ENCODE measurements at places on chromosomes 4 and X.

GRCh38 chrX:30888526-30889146 lies 418 bp downstream of the TAB3 start:
- H3K36me3 ChIP-seq = no peaks in the 10 kb centered on the region
- H3K4me3 ChIP-seq = peak overlapping the region; percentile 89
- peak overlapping the region; percentile 71 for H3K27ac ChIP-seq
- no peak for DNase-seq

GRCh38 chr4:15012017-15012788 lies 9.9 kb downstream of the CPEB2 start:
- H3K4me3 ChIP-seq = no peak overlapping the region
- peaks cover 10% of the 10 kb centered on the region for H3K36me3 ChIP-seq
- no peak overlapping the region for H3K27ac ChIP-seq

- H3K27me3 ChIP-seq = peaks cover 20% of the 10 kb centered on the region
- no peak for DNase-seq
- no peaks in the 10 kb centered on the region for H3K4me1 ChIP-seq
- no peak overlapping the region for H3K4me3 ChIP-seq
- no peak overlapping the region for H3K27ac ChIP-seq
Observed at GRCh38 chr4:188146618-188147017, 7.4 kb downstream of the TRIML1 start.

DNA sequence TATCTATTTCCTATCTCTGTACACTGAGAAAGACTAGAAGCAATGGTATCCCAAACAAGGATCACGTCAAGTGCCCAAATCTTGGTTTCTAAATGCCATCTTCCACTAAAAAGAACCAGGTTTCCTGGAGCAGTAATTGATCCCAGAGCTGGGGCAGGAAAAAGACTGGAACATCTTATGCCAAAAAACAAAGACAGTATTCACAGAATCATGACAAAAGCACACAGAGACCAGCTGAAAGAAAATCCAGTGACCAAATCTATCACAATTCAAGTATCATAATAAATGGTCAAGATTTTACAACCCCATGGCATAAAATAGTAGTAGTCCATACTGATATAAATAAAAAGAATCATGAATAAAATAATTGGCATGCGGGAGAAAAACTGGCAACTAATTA lies 44.9 kb downstream of the CENPC start:
- no peaks in the 10 kb centered on the region for H3K4me1 ChIP-seq
- DNase-seq = no peak
- H3K27ac ChIP-seq = no peak overlapping the region
- H3K4me3 ChIP-seq = no peak overlapping the region

DNA sequence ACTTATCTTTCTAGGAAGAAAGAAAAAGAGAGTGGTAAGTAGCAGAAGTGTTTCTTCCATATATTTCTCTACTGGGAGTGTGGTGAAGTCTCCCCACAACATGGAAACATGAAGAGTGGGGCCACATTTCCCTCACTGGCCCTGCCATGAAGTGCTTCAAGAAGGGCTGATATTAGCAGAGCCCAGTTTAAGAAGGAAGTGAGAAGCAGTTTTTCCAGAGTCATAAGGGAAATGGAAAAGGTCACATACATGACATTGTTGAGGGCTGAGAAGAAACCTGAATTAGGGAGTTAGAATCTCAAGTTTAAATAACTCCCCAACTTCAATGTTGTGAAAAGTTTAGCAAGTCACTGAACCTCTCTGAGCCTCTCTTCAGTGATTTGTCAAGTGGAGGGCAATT lies 171.9 kb upstream of the RBPJ start:
- no peaks in the 10 kb centered on the region for H3K4me1 ChIP-seq
- H3K36me3 ChIP-seq = no peaks in the 10 kb centered on the region
- no peaks in the 10 kb centered on the region for H3K27me3 ChIP-seq
- no peak overlapping the region for H3K4me3 ChIP-seq
- no peak overlapping the region for H3K27ac ChIP-seq

- no peaks in the 10 kb centered on the region for H3K36me3 ChIP-seq
- DNase-seq = no peak
- H3K4me1 ChIP-seq = peaks cover 15% of the 10 kb centered on the region
- no peaks in the 10 kb centered on the region for H3K27me3 ChIP-seq
Observed at GRCh38 chr4:121791481-121791880, 9.6 kb upstream of the EXOSC9 start.

DNA sequence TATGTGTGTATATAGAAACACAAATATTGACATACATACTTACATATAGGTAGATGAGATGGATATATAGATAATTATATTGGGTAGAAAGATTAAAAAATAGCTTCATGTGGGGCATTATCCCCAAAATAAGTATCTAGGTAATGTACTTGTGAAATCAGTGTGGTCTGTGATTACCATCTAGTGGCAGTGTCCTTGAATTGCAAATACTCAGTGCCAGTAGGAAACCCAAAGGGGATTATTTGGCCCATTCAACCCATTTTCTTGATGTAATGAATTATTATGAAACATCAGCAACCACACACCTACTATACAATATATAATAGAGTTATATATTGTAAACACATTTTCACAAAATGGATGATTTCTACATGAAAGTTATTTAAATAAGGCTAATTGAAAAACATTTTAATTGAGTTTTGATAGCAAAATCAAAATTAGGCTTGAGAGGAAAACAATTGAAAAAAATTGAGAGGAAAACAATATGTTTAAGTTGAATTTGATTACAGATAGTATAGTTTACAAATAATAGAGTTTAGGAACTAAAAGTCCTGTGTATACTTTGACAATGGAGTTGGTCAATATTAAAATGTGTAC lies 389.4 kb downstream of the GALNTL6 start:
- no peak overlapping the region for H3K4me3 ChIP-seq
- H3K27ac ChIP-seq = no peak overlapping the region
- no peaks in the 10 kb centered on the region for H3K4me1 ChIP-seq
- no peaks in the 10 kb centered on the region for H3K27me3 ChIP-seq
- no peaks in the 10 kb centered on the region for H3K36me3 ChIP-seq
- no peak for DNase-seq

GRCh38 chr4:113212613-113213012 lies 163.2 kb downstream of the ANK2 start:
- no peak for DNase-seq
- no peaks in the 10 kb centered on the region for H3K27me3 ChIP-seq
- no peak overlapping the region for H3K27ac ChIP-seq

- H3K27ac ChIP-seq = no peak overlapping the region
- H3K4me1 ChIP-seq = peaks cover 11% of the 10 kb centered on the region
- H3K36me3 ChIP-seq = peaks cover 21% of the 10 kb centered on the region
- no peaks in the 10 kb centered on the region for H3K27me3 ChIP-seq
- H3K4me3 ChIP-seq = no peak overlapping the region
- no peak for DNase-seq
Observed at GRCh38 chr4:7801001-7801400, 138.7 kb downstream of the AFAP1 start.

DNA sequence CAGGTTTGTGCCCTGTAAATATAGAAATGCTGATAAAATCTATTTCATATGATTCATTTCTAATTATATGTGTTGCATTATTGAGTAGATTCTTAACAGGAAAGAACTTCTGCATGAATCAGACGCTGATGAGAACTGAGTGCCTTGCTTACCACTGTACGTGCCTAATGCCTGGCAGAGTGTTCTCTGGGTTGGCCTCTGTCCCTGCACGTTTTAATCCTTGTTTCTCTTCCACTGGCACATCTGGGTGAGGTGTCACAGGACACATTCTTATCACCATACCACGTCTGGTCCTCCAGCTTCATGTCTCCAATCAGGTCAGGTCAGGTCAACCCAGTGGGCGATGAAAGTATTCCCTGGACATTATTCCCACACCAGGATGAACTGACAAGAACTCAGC lies 53.6 kb downstream of the KLF3 start:
- DNase-seq = peak; percentile 84
- H3K27me3 ChIP-seq = no peaks in the 10 kb centered on the region

DNA sequence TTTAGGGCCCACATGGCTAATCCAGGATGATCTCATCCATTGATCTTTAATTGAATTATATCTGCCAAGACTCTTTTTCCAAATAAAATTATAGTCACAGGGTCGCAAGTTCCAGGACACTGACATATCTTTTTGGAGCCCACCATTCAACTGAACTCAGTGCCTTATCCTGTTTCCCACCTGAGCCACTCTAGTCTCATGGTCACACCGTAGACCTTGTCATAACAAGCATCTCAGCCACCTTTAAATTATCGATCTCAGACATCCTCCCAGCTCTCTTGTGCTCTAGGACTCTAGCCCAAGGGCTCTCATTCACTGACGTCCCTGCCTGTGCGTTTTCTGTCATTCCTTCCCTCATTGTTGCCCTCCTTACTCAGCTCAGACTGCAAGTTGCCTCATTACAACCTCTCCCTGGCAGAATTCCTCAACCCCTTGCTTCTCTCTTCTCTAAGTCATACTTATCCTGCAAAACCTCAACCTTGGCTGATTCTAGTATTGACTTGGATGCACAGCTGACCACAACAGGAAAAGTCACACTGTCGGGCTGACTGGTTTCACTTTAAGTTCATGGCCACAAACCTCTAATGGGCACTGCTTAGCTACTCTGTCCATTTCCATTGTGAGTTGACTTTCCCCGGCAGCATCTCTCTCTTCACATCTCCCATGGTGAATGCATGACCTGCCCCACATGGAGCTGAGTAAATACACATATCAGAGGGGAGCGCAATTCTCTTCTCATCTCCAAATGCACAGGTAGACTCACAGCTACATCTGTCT lies 91.0 kb upstream of the TRIM2 start:
- no peak overlapping the region for H3K27ac ChIP-seq
- H3K4me1 ChIP-seq = peaks cover 16% of the 10 kb centered on the region
- no peak overlapping the region for H3K4me3 ChIP-seq
- no peaks in the 10 kb centered on the region for H3K27me3 ChIP-seq
- no peaks in the 10 kb centered on the region for H3K36me3 ChIP-seq

Data from PC-9 (cell line).